ENCODE measurements at places on chromosomes 12 and 14.

DNA sequence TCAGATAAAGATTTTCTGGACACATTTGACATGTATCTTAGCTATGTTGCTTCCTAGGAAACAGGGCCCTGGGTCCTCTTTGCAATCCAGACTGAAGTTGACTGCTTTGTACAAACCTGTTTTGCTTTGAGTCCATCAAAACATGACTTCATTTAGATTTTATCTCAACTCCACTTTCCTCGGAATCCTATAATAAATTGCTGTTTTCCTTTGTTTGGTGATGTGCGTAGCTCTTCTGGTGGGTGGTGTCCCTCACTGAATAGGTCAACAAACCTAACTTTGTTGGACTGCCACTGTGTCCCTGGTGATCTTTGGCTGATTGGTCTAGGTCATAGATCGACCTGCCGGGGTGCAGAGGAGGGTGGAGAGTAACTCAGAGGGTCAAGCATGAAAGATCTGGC, 735 bp upstream of the P2RX7 start:
- no peak for DNase-seq

GRCh38 chr12:126083926-126084325, 1018.7 kb downstream of the AACS start:
- DNase-seq, result no peak

DNA sequence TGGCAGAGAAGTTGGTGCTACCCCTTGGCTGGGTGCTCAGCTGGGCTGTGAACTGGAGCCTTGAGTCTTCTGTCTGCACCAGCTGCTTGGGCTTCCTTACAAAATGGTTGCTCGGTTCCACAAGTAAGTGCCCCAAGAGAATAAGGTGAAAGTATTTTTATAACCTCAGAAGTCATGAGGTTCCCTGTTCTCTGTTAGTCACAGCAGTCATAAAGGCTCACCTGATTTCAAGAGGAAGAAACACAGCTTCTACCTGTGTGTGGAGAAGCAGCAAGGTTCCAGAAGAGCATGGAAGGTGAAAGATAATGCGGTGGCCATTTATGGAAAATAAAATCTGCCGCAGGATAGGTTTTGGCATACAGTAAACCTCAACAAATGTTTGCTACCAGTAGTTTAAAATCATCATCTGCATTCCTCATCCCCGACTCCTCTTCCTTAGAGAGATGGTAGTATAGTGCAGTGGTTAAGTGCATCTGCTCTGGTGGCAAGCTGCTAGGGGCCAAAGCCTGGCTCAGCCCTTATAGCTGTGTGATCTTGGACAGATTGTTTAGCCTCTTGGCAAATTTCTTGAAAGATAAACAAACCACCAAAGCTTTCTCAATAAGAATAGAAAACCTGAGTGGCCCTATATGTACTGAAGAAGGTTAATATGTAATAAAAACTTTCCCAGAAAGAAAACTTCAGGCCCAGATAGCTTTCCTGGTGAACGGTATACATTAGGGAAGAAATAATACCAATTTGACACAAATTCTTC, 32.4 kb downstream of the TPCN1 start:
- DNase-seq, result no peak

DNA sequence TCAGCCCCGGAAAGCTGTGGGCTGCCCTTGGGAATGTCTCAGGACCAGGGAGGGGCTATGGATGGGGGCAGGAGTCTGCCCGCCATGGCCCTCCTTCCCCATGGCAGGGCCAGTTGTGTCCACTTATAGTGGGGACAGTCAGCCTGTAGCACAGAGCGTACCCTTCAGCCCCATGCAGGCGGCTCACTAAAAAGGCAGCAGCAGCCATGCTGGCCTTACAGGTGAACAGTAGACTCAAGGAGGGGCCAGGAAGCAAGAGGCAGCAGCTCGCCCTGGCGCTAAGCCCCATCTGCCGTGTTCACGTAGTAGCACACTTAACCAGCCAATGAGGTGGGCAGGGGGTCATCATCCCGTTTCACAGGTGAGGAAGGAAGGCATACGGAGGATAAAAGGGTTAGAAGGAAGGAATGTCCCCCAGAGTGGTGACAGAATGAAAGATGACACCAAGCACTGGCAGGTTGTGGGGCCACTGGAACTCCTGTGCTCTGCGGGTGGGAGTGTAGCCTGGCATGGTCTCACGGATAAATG, 52.7 kb downstream of the FAM222A start:
- no peak for DNase-seq

DNA sequence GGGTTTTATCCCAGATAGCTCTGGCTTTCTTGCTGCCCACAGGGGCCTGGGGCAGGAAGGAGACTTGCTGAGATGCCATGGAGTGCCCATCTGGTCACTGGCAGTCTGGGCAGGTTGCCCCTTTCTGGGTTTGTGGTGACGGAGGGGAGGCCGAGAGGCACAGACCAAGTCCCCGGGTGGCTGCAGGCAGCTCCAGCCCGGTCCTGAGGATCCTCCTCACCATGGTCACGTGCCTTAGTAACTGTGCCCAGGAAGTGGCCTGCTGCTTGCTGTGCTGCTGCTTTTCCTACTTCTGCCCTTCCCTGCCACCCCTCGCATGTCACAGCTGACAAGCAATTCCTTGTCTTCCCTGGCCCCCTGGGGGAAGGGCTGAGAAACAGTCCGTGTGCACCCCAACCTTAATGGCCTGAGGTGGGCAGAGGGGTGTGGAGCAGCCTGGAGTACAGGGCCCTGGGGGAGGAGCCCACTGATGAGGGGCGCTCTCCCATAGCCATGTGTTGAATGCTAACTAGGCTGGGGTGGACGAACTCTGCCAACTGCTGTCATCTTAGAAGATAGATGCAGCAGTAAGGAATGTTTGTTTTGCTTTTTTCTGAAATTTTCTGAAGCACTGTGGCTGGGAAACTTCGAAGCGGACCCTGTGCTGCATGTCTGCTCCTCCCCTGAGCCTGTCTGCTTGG, 54.9 kb upstream of the SRSF5 start:
- DNase-seq, result no peak

- no peak for DNase-seq
Observed at GRCh38 chr12:24473097-24473496, 475.8 kb downstream of the BCAT1 start.

DNA sequence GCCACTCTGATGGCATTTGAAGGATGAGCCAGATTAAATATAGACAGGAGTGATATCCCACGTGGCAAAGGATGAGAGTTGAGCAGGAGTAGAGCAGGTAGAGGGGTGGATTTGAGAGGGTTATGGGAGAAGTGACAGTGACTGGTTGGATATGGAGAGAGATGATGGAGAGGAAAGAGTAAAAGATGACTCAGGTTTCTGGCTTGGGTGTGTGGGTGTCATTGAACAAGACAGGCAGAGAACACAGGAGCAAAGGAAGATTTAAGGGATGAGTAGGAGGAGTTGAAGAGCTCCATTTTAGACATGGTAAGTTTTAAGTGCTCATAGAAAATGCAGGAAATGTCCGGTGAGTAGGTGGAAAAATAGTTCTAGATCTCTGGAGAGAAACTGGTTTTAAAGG, 136.9 kb downstream of the EGLN3 start:
- DNase-seq, result no peak

GRCh38 chr14:104291123-104292000, 153.0 kb downstream of the KIF26A start:
- DNase-seq, result no peak
